Stimulated activated CD8-positive, alpha-beta memory T cell treated with anti-CD3 and anti-CD28 coated beads, Interleukin-15, amount 100 ng/mL, for 48 hours (primary cell): ENCODE measurements at places on chromosomes 7 and 10.

- DNase-seq = no peak
Observed at GRCh38 chr7:129911790-129912189, 41.0 kb downstream of the UBE2H start.

DNA sequence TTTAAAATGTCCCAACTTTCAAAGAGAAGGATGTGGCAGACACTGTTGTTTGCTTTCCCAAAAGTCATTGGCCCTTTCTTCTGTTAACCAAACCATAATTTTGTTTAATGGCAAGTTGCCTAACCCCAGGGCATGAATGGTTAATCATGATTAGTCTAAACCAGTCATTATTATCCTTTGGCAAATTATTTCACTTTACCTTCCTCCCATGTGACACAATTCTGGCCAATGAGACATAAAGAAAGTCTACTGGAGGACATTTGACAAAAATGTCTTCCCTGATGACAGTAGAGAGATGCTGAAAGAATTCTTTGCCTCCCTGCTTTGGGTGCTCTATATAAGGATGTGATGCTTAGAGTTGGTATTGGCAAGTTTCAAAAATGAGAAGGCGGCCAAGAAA, 101.9 kb downstream of the PODXL start:
- no peak for DNase-seq

- DNase-seq = no peak
Observed at GRCh38 chr10:649445-649797, 40.0 kb downstream of the DIP2C start.

DNA sequence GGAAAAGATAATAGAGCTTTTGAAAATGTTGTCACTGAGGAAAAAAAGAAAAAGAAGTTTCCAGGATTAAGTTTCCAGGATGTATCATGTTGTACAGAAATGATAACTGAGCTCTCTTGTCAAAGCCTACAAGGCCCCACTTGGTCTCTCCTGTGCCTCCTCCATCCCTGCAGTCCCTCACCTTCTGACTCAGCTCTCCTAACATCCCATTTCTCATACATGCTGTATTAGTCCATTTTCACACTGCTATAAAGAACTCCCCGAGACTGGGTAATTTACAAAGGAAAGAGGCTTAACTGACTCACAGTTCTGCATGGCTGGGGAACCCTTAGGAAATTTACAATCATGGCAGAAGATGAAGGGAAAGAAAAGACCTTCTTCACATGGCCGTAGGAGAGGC, 3.8 kb upstream of the DGKI start:
- DNase-seq = no peak

DNA sequence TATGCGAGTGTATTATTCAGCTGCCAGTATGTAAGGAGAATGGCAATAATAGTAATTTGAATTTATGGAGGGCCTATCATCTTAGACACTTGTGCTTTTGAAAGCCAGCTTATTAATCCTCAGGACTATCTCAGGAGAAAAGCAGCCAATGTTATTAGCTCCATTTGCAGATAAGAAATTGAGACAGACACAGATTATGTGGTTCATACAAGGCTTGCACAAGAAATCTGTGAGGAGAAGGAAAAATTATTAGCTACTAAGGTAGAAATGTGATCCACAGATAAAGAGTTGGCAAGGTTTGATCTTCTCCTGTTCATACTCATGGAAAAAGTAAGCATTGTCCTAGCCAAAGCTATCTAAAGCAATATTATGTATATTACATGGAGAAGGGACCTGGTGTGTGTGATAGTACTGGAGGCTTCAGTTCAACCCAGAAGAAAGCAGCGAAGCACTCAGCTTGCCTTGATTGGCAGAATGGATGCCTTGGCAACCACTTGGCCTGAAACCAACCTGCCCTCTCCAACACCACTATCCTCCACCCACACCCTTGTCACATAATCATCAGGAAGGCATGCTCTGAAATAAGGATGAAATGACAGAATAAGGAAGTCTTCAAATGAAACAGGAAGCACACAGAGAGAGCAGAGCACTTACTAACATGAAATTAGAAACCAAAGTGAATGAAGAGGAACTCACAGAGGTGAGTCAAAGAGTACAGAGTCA, 18.0 kb downstream of the MACC1 start:
- DNase-seq = no peak

DNA sequence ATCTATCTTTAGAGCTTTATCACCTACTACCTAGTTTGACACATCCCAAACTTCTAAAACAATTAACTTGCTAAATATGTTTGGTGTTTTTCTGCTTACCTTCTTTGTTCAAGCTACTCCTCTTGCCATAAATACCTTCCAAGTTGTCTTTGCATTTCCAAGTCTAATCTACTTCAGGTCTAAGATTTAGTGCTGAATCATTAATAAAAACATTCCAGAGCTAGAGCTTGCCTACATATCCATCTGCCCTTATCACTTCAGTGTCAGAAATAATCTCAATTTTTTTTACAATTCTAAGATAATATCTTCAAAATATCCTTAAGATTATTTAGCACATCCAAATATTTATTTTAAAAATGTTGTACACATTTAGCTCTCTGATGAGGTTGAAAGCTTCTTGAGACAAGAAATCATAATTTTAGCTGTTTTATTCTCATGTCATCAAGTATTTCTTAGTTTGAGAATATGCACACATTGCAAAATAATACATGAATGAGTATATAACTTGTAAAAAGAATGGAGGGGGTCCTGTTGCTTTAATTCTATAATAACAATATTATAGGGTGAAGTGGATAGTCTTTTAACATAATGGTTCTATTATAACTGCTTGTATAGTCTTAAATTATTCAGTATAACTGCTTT, 466.3 kb downstream of the SEMA3D start:
- DNase-seq = no peak

- DNase-seq = peak; percentile 25
Observed at GRCh38 chr10:11145495-11145855, 127.8 kb downstream of the CELF2 start.

- no peak for DNase-seq
Observed at GRCh38 chr10:71804077-71804476, 30.8 kb upstream of the VSIR start.

DNA sequence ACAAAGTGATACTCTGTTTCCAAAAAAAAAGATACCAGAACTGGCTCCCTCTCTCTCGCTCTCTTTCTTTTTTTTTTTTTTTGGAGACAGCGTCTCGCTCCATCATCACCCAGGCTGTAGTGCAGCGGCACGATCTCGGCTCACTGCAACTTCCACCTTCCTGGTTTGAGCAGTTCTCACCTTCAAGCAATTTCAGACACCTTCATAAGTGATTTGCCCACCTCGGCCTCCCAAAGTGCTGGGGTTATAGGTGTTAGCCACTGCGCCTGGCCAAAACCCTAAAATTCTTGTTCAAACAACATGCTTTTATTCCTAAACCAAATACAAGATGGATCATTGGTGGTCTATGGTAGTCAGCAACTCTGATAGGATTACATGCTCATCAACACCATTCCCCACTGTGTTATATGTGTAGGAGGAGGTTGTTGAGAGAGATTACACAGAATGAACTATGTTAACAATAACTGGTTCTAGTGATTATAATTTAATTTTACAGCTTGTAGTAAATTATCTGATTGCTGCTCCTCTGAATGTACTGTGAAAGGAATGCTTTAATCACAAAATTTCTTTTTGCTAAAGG, 15.5 kb downstream of the ACBD5 start:
- no peak for DNase-seq

DNA sequence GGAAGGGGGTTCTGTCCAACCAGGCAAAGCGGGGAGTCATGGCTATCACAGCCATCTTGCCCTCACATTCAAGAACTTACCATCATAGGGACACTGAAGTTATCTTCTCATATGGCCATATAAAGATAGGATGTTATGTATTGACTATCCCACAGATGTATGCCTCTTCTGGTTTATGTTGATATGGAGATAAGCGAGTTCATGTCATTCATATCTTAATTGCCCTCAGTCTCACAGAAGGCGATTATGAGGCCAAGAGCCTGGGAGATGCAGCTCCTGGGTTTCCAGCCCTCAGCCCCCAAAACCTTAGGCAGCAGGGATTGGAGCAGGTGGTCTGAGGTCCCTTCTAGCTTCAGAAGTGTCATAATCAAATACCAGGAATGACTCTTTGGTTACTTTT, 8.5 kb upstream of the ANKRD61 start:
- DNase-seq = no peak

GRCh38 chr10:110212119-110213006, 5.0 kb downstream of the MXI1 start:
- DNase-seq = no peak

DNA sequence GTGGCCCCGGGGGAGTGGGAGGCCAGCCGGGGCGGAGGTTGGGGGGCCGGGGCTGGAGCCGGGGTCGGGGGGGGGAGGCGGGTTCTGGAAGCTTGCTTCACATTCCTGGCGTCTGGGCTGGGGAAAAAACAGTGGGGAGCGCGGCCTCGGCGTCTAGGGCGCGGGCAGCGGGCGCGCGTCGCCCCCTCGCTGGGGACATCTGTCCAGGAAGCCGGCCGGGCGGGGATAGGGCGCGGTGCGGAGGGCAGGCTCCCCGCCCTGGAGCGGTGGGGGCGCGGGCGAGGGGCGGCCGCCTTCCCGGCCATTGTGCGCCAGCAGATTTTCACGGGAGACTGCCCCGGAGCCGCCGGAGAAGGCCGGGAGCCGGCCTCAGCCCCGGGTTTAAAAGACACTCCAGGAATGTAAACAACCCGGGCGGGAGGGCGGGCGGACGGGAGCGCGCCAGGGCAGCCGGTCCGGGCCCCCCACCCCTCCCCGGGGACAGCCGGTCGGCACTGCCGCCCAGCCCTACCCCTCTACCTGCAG, 1.4 kb downstream of the ZMIZ1 start:
- no peak for DNase-seq

DNA sequence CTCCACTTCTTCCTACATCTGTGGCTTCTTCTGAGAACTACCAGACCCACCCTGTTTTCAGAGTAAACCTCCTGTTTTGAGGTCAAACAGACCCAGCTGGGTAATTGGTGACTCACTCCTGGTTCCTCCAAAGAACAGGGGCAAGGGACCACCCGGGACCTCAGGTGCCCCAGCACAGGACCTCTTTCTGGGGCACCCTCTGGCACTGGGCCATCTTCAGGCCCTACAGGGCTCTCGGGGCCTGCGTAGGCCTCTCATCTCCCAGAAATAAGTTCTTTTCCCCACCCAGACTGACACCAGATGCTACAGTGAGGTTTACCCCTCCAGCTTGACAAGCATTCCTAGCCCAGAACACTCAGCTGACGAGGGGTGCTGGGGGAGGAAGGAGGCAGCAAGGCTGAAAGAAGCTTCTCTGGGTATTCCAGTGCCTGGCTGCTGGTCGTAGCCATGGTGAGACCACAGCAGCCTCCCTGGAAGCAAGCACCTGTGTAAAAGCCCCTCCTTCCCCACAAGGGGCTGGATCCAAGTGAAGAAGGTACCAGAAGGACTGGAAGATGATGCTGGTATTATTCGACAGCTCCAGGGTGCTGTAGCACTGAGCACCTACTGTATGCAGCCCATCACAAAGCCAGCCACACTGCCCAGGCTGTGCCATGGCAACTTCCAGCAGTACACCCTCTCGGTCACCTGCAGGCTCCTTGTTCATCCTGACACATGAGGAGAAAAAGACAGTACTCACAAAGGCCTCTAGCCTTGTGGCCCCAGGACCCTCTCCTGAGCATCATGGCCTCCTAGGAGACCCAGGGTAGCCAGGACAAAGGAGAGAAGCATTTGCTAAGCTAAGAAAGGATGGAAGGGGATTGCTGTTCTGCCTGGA, 47.4 kb downstream of the ALOX5 start:
- DNase-seq = peak; percentile 30

DNA sequence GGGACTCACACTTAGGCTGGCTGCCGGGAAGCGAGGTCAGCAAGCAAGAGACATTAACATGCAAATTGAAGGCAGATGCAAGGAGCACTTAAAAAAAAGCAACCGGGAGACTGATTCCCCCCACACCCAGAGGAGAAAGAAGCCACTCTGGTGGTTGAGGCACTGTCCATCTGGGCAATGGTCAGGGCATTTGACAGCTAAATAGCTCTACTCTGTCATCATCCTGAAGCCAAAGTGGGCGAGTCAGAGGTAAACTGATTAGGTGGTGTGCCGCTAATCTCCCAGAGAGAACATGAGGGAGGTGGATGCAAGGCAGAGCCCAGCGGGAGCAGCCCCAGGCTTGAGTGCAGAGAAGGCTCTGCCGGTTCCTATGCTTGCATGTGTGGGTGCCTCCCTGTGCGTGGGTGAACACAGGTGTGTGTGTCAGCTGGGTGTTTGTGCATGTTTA, 100.6 kb downstream of the PLXNA4 start:
- DNase-seq = no peak
